ENCODE measurements at places on chromosomes 5 and 9.

GRCh38 chr5:139457653-139458306 is 4.8 kb downstream of the ECSCR start:
- DNase-seq: no peak

- DNase-seq: no peak
Measured at GRCh38 chr9:37441776-37442370, 19.4 kb downstream of the GRHPR start.

DNA sequence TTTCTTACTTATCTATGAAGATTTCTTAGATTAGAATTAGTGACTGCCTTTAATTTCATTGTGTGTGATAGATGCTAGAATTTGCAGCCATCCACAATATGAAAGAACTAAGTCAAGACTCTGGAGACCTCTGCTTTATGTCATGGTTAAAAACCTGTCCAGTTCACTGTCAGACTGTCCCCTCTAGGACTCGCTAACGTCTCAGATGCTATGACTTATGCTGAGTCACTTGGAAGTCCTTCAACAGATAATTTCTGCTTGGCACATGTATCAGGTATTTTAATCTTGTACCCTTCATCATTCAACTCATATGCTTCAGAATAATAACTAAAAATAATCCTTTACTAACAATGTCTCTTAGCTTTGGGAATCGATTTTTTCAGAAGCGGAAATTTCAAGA is 230.5 kb upstream of the DMAC1 start:
- no peak for DNase-seq

- no peak for DNase-seq
Measured at GRCh38 chr5:90408571-90409317, 812 bp downstream of the CETN3 start.

DNA sequence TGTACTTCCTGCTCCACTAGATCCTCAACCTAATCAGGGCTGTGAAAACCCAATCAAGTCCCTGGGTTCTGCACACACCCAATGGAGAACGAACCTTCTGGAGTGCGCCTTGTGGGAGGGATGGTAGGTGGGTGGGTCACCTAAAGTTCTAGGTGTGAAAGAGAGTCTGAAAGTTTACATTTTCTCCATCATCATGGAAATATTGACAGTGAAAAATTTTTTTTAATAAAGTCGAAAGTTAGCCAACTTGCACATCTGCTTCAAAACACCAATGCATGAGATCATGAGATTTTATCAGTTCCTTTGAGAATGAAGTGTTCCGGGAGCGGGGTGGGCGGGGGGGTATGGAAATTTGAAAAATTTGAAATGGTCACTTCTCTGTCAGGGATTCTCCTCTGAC is 21.7 kb downstream of the TAF11L14 start:
- no peak for DNase-seq

- no peak for DNase-seq
Measured at GRCh38 chr5:10262995-10263394, 12.9 kb downstream of the CCT5 start.

- DNase-seq: no peak
Measured at GRCh38 chr5:147554261-147554817, 44.5 kb upstream of the DPYSL3 start.

GRCh38 chr9:114115654-114116125 is 16.6 kb upstream of the KIF12 start:
- DNase-seq: no peak

DNA sequence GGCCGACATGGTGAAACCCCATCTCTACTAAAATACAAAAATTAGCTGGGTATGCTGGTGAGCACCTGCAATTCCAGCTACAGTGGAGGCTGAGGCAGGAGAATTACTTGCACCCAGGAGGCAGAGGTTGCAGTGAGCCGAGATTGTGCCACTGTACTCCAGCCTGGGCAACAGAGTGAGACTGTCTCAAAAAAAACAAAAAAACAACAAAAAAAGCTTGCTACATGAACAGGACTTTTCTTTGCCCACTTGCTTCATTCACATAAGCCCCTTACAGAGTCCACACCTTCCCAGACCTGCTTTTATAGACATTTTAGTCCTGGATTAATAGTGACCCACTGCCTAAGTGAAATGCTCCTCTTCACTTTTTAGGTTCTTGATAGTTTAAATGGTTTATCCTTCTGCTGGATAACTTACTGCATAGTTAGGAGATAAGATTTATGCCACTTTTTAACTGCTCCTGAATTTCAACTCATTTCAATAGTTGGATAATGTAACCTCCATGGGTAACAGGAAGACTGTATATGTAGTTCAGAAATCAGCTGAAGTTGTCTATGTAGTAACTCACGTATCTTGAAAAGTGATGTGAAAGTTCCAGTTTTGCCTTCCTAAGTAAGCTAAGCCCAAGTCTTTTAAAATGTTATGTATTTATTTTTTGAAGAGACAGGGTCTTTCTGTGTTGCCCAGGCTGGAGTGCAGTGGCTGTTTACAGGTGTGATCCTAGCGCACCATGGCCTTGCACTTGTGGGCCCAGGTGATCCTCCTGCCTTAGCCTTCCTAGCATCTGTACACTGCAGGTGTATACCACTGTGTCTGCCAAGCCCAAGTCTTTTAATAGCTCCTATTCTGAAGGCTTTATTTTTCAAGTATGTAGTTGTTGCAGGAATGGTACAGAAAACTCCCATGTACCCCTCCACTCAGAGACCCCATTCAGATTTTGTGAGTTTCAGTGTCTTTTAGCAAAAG is 19.7 kb downstream of the SUB1 start:
- DNase-seq: no peak

- no peak for DNase-seq
Measured at GRCh38 chr9:21294364-21294774, 10.7 kb downstream of the IFNA5 start.

DNA sequence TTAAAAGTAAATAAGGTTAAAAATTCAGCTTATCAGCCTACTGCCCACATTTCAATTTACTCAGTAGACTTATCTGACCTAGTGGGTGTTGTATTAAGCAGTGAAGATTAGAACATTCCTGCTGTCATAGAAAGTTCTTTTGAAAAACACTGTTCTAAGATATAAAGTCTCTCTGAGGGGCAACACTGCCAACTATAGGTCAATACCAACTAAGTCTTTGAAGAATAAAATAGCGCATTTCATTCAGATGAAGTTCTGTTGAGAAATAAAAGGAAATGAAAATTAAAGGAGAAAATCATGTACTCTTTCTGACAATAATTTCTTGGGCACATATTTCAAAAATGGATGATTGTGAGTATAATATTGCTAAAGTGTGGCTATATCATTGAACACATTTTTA is 86.8 kb downstream of the PTPRD start:
- DNase-seq: no peak

- no peak for DNase-seq
Measured at GRCh38 chr5:50320131-50320749, 120.8 kb downstream of the EMB start.

GRCh38 chr5:140043508-140043872 is 391 bp upstream of the NRG2 start:
- DNase-seq: peak; percentile 57

DNA sequence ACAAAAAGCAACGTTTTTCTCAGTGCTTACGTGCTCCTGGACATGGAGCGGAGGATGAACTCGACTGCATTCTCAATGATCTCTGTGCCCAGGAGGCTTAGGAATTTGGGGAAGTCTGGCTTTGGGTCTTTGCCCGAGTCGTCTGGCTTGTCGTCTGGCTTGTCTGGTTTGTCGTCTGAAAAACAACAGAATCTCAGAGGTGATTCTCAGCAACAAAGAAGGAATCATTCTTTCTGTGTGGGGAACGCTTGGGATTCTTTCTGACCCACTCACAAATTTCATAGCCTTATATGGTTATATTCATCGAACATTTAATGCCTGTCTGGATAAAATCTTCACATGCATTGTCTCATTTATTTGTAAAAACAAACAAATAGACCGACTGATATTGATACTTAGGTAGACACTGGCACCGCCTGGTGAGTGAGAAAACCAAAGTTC is 4.7 kb downstream of the C5orf46 start:
- DNase-seq: no peak

DNA sequence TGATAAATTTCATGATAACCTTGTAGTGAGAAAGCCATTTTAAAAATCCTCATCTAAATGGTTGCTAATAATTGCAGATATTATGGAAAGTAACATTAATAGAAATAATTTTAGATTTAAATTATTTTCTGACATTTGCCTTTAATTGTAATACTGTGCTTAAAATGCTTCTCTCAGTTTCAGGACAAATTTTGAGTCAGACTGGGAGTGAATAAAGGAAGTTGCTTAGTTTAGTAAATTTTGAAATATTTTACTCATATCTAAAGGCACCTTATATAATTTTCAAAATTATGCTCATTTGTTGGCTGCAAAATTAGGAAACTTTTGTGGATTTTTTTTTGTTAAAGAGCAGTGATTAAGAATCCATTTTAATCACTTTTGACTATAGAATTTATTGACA is 93.8 kb downstream of the CSNK1G3 start:
- no peak for DNase-seq

- no peak for DNase-seq
Measured at GRCh38 chr9:133760713-133761290, 22.6 kb upstream of the SARDH start.

DNA sequence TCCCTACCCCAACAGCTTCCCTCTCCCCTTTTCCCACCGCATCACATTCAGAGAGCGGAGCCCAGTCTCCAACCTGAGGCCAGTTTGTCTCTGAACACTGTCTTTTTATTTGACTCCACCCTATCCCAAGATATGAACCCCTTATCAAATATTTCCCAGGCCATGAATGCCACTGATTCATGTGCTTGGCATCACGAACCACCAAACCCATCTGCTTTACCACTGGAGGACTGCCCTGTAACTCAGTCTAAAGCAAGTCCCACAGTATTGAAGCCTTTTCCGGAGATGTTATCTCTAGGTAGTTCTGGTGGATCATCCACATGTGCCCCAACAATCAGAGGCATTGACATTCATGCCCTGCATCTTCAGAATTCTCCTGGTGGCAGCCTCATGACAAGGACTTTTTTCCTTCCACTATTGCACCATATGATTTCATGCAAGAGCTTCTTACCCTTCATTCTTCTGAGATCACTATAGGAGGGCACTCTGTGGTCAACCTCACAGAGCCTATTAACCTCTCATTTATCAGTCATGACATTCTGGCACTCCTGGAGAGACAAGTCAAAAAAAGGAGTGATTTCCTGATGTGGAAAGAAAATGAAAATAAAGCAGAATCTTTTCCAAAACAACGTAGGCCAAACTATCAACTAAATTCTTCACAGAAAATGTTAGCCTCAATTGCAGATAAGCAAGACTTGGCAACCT is 12.3 kb upstream of the SPATA31D4 start:
- DNase-seq: no peak

- no peak for DNase-seq
Measured at GRCh38 chr5:132214491-132214890, 13.2 kb downstream of the P4HA2 start.

GRCh38 chr9:40884072-40884901 is 244.2 kb downstream of the FOXD4L6 start:
- DNase-seq: no peak

- DNase-seq: no peak
Measured at GRCh38 chr5:80227979-80228596, 27.8 kb downstream of the SERINC5 start.

GRCh38 chr9:124474151-124474550 is 23.9 kb downstream of the ADGRD2 start:
- DNase-seq: no peak

DNA sequence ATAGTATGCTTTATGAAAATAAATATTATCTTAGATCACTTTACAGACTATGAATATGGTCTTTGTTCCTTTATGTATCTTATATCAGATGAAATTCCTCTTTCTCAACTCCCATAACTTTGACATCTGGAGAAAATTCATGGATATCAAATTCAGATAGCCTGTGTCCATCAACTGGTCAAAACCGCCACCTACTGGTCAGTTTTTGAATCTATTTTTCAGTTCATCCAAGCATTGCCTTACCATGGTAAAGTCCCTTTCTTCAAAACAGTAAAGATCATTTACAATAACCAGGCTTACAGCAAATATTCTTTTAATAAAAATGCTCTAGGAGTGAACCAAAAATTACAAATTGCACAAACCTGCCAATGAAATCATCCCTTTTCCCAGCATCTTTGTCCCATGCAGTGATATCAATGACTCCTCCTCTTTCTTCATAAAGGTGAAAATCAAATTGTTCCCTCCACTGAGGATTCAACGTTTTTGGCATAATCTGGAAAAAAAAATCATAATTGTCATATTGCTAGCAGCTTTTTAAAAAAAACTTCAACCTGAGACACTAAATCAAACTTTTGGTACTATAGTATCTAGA is 290.5 kb downstream of the SLF1 start:
- no peak for DNase-seq

DNA sequence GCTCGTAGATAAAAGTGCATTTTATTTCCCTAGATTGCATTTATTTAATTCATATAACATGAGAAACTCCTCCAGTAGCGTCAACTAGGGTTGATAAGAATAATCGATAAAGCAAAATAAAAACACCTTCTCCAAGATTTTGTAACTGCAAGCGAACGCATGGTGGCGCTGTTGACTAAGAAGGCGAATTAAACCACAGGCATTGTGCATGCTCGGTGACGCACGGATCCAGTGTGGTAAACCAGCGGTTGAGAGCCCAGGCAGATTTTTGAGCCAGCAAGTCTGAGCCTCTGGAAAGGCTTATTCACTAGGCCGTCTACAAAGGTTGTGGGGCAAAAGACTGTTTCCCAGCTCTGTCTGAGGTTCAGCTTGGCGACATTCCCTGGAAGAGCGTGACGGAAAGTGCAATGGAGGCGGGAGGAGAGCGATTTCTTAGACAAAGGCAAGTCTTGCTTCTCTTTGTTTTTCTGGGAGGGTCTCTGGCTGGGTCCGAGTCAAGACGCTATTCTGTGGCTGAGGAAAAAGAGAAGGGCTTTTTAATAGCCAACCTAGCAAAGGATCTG is at the start of gene PCDHB3:
TSS of gene PCDHB3 (plus strand) at position 231 of the 563 bp plus-strand sequence. CDS start at position 408, 177 bp downstream.
- no peak for DNase-seq

GRCh38 chr5:7363067-7363677 is 32.8 kb upstream of the ADCY2 start:
- DNase-seq: no peak

GRCh38 chr5:124996764-124997077 is 250.3 kb upstream of the ZNF608 start:
- no peak for DNase-seq

DNA sequence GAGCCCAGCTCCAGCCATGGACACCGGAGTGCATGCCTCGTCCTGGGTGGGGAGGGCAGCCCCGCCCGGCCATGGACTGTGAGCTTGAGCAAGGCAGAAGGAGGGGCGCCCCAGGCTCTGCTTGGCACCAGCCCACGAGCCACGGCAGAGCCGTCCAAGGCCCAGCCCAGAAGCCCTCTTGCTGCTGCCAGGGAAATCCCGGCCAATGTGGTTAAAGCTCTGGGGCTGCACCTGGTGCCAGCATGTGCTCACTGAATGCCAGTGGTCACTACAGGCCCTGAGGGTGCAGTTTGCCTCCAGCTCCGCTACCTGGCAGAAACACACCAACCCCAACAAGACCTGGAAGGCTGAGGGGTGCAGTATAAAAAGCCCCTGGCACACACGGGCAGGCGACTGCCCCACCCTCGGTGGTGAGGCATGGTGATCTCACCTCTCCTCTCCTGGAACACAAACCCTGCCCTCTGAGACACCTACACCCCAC is 11.8 kb downstream of the BRD3 start:
- no peak for DNase-seq

- no peak for DNase-seq
Measured at GRCh38 chr9:121105531-121105930, 30.8 kb downstream of the CNTRL start.

GRCh38 chr5:53089481-53089991 is 20.0 kb downstream of the MOCS2 start:
- DNase-seq: no peak

GRCh38 chr5:178145965-178146820 is 7.5 kb downstream of the NHP2 start:
- no peak for DNase-seq

Data from DMS 273 treated with DMSO at 0.1 percent for 48 hours (cell line).